ENCODE measurements at places on chromosomes 7 and 10. TPM values are rescaled to one million over a fixed set of nuclear protein-coding genes. Genes with fewer than 3 reads are reported as not detected.
A peak's percentile ranks its signal among the peaks of the same experiment; 100 is the strongest.

GRCh38 chr7:64494912-64495461 lies 67.9 kb downstream of the ZNF680 start:
- H3K4me1 ChIP-seq, result no peaks in the 10 kb centered on the region
- no peak overlapping the region for H3K27ac ChIP-seq
- H3K4me3 ChIP-seq, result no peak overlapping the region

DNA sequence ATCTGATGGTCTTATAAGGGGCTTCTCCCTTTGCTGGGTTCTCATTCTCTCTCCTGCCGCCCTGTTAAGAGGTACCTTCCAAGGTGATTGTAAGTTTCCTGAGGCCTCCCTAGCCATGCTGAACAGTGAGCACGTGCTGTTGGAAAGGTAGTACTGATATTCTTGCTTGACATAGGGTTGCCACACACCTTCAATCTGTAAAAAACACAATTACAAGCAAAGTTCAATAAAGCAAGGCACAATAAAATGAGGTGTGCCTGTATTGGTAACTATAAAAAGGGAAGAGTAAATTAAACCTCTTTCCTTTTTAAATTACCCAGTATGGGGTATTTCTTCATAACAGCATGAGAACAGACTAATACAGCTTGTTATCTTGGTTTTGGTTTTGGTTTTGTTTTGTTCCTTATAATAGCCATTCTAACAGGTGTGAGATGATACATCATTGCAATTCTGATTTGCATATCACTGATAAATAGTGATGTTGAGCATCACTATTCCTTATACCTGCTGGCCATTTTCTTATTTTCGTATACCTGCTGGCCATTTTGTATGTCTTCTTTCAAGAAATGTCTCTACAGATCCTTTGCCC lies 164.9 kb upstream of the TRIM24 start:
- H3K4me3 ChIP-seq, result no peak overlapping the region
- DNase-seq, result no peak
- no peaks in the 10 kb centered on the region for H3K27me3 ChIP-seq
- H3K27ac ChIP-seq, result no peak overlapping the region
- no peaks in the 10 kb centered on the region for H3K36me3 ChIP-seq

DNA sequence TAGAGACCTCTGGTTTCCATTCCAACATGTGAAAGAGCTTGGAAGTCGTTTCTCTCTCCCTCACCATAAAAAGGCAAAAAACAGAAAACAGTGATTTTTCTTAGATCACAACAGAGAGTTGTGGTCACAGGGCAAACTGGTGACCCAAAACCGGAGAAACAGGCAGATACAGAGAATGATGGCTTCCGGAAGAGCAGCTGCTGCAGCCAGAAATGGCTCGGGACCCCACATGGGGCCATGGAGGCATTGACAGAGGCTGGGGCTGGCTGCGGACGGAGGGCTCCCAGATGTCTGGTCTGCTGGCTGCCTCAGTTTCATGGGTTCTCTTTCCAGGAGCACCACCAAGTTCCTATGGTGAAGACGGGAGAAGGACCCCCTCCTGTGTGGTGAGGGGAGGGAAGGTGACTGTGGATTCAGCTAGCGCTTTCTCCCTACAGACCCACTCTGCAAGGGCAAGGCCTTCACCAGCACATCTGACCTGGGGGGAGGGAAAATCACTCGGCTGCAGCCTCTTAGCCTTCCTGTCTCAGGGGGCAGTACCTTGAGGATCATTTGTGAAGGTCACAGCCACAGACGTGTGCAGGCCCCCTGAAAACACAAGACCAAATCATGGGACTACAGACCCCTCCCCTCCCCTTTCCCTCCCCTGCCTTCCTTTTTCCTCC lies 81.4 kb downstream of the WDR37 start:
- DNase-seq, result no peak
- no peaks in the 10 kb centered on the region for H3K36me3 ChIP-seq
- H3K27ac ChIP-seq, result no peak overlapping the region

The SYNPO2L gene
- polyA plus RNA-seq, result 33.6 TPM

DNA sequence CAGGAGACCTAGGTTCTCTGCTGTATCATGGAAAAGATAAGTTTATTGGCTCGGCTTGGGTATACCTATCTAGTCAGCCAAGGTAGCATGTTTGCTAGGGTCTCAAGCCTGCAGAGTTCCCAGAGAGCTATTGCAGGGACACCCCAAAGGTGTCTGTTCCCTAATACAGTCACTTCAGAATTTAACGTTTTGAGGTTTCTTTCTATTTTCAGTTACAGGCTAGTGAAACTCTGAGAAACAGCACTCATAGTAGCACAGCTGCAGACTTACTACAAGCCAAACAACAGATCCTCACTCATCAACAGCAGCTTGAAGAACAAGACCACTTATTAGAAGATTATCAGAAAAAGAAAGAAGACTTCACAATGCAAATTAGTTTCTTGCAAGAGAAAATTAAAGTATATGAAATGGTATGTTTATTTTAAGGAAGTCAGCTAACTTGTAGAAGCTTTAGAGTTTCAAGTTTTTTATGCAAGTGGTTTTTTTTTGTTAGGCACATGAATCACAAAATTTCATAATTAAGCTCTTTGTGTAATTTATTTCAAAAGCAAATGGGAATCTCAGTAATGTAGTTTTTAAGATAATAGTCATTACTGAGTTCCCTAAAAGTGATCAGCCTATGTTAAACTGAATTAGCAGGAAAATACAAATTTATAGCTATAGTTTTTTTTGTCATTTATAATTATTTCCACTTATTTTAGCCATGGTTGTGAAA lies 54.9 kb downstream of the AKAP9 start:
- no peak overlapping the region for H3K4me3 ChIP-seq
- no peak overlapping the region for H3K27ac ChIP-seq
- H3K36me3 ChIP-seq, result peaks cover 47% of the 10 kb centered on the region

- no peak overlapping the region for H3K4me3 ChIP-seq
- H3K27me3 ChIP-seq, result no peaks in the 10 kb centered on the region
- H3K27ac ChIP-seq, result no peak overlapping the region
- H3K4me1 ChIP-seq, result no peaks in the 10 kb centered on the region
- no peak for DNase-seq
- no peaks in the 10 kb centered on the region for H3K36me3 ChIP-seq
Measured at GRCh38 chr7:158320328-158320727, 267.3 kb downstream of the PTPRN2 start.

- peaks cover 5% of the 10 kb centered on the region for H3K27me3 ChIP-seq
- H3K27ac ChIP-seq, result no peak overlapping the region
- no peak for DNase-seq
- H3K36me3 ChIP-seq, result peaks cover under 1% of the 10 kb centered on the region
- H3K4me3 ChIP-seq, result peak overlapping the region; percentile 32
- H3K4me1 ChIP-seq, result no peaks in the 10 kb centered on the region
Measured at GRCh38 chr7:98211676-98212531, 665 bp downstream of the BHLHA15 start.

The CYP2C8 gene
- 1.3 TPM for polyA plus RNA-seq

The C10orf53 gene
- not detected for polyA plus RNA-seq

The FHIP2A gene
- 14.8 TPM for polyA plus RNA-seq

GRCh38 chr10:106078895-106079576 lies 1085.5 kb downstream of the SORCS1 start:
- no peaks in the 10 kb centered on the region for H3K36me3 ChIP-seq
- no peak overlapping the region for H3K4me3 ChIP-seq
- DNase-seq, result no peak
- H3K27ac ChIP-seq, result no peak overlapping the region
- H3K27me3 ChIP-seq, result no peaks in the 10 kb centered on the region

- H3K4me3 ChIP-seq, result no peak overlapping the region
- H3K27ac ChIP-seq, result no peak overlapping the region
- no peaks in the 10 kb centered on the region for H3K4me1 ChIP-seq
- no peak for DNase-seq
- H3K36me3 ChIP-seq, result no peaks in the 10 kb centered on the region
Measured at GRCh38 chr7:25549271-25549921, 321.1 kb upstream of the NPVF start.

GRCh38 chr7:28800150-28800549 lies 158.0 kb downstream of the TRIL start:
- H3K36me3 ChIP-seq, result no peaks in the 10 kb centered on the region
- no peak for DNase-seq
- H3K4me3 ChIP-seq, result no peak overlapping the region
- H3K27me3 ChIP-seq, result no peaks in the 10 kb centered on the region

DNA sequence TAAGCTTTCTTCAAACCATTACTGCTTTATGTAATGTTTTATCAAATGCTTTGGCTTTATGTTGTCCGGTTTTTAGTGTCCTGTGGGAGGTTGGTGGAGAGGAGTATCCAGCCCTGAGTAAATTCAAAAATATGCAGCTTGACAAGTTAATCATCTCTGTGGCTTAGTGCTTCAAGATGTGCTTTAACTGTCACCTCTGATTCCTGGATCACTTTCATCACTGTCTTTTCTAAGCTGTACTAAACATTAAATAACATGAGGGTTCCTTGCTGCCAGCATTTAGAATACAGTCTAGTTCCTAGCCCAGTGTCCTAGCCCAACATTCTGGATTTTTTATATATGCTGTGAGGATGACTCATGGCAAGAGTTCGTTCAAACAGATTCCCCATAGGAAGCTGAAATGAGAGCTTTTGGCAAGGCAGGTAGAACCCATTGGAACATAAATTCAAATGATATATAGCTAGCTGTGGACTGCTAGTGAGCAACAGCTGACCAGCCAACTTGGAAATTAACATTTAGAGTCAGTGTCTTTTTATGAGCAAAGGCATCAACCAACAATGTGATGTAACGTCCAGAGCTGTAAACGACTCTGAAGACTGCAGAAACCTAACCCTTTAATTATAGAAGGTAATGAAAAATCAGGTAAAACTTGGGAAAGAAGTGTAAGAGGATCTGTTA lies 80.6 kb upstream of the OIT3 start:
- peaks cover 4% of the 10 kb centered on the region for H3K4me1 ChIP-seq
- H3K27me3 ChIP-seq, result no peaks in the 10 kb centered on the region
- no peak overlapping the region for H3K4me3 ChIP-seq
- no peak overlapping the region for H3K27ac ChIP-seq
- peak; percentile 74 for DNase-seq

DNA sequence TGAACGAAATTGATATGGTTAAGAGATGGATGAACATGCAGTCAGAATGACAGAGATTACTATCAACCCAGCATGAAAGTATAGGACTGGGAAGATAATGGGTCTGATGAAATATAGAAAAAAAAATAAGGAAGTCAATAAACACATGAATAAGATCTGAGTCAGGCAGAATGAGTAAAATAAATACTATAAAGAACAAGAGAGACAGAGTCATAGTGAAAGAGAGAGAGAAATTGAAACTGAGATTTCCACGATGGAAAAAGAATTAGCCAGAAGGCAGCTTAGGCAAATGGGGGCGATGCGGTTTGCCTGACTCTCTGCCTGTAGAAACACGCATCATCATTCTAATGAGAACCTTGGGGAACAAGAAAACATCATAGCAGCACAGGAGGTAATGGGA lies 26.6 kb downstream of the SEMA3D start:
- DNase-seq, result no peak
- no peaks in the 10 kb centered on the region for H3K36me3 ChIP-seq
- no peak overlapping the region for H3K27ac ChIP-seq
- no peak overlapping the region for H3K4me3 ChIP-seq
- H3K4me1 ChIP-seq, result no peaks in the 10 kb centered on the region

DNA sequence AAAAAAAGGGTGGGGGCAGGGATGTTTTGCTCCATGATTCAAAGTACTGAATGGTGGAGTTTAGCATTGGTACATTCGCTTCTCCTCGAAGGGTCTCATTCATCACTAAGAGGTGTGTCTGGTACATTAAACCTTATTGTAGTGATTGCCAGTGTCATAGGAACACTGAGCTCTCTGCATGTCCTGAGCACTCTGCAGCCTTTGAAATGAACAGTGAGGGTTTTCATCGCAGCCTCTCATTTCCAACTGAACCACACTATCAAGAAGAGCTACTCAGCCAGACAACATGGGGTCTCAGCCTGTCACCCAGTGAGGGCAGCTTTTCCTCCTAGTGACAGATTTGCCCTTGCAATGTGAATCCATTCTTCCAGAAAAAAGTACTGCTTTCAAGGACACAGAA lies 7.6 kb upstream of the DEPP1 start:
- H3K4me1 ChIP-seq, result peaks cover 30% of the 10 kb centered on the region
- DNase-seq, result no peak
- H3K27me3 ChIP-seq, result no peaks in the 10 kb centered on the region

The GPRIN2 gene
- polyA plus RNA-seq, result 3.3 TPM

The ZNF503 gene
- polyA plus RNA-seq, result 37.3 TPM

- H3K4me1 ChIP-seq, result peaks cover 5% of the 10 kb centered on the region
- no peak overlapping the region for H3K27ac ChIP-seq
- H3K27me3 ChIP-seq, result no peaks in the 10 kb centered on the region
- no peak for DNase-seq
- no peak overlapping the region for H3K4me3 ChIP-seq
Measured at GRCh38 chr7:112201411-112201810, 4.8 kb downstream of the DOCK4 start.

All from cardiac muscle cell (in vitro differentiated cells and primary cell).